ENCODE measurements at places on chromosomes 5 and 9.

DNA sequence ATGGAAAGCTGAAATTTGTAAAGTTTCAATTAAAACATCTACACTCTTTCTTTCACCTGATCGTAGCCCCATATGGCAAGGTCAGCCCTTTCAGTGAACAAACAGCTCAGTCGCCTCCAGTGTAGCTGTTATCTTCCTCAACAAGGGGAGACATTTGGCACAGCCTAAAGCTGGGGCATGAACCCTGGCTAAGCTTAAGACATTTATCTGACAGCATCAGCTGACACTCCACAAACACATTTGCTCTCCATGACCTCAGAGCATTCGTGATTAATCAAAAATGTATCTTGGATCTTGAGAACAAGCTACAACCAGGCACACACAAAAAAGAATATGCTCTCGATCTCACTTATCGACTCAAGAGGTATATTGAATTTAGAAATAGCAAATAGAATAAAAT is 67.3 kb downstream of the POU5F2 start:
- no peak for DNase-seq

DNA sequence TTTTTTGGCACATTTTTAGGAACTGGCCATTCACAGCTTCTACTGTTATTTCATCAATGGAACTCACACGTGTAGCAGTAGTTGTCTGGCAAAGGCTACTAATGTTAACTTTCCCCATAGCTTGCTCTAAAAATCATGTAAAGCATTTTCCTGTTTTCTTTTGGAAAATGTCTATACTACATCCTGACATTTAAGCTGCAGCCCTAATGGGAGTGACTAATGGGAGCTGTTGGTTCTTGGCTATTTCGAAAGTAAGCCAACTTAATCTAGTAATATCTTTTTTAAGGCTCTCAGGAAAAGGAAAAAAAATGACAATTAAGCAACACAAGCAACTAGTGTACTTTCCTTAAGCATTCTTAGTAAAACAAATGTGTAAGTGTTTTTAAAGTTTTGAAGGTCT is 169.2 kb downstream of the SLC12A2 start:
- peak; percentile 30 for DNase-seq

GRCh38 chr5:16260000-16260399 is 80.4 kb upstream of the MARCHF11 start:
- no peak for DNase-seq

GRCh38 chr5:17277907-17278306 is 60.5 kb downstream of the BASP1 start:
- peak; percentile 32 for DNase-seq

GRCh38 chr9:128824911-128825310 is 4.7 kb downstream of the SPOUT1 start:
- DNase-seq = no peak

- DNase-seq = peak; percentile 76
These were observed 30.4 kb downstream of the NUDT12 start for GRCh38 chr5:103532086-103532734.

DNA sequence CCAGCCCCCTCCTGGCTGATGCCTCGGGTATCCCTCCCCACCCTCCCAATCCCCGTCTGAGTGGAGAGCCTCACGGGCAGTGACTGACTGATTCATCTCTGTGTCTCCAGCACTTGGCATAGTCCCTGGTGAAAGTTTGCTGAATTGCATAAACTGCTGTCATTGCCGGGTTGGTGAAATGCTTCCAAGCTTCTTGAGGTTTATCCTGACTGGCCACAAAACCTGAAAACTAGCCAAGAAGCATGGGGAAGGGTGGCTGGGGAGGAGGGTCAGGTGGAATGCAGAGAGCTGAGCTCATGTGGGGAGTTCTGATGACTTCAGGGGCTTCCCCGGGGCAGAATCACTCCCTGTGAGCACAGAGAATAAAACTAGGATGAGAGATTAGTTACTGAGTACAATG is 56.9 kb upstream of the GGTA1 start:
- DNase-seq = peak; percentile 99

Data from renal cortical epithelial cell (primary cell).